ENCODE measurements at places on chromosomes 4 and X.

- no peak for DNase-seq
Measured at GRCh38 chr4:168724243-168724642, 227.4 kb downstream of the PALLD start.

DNA sequence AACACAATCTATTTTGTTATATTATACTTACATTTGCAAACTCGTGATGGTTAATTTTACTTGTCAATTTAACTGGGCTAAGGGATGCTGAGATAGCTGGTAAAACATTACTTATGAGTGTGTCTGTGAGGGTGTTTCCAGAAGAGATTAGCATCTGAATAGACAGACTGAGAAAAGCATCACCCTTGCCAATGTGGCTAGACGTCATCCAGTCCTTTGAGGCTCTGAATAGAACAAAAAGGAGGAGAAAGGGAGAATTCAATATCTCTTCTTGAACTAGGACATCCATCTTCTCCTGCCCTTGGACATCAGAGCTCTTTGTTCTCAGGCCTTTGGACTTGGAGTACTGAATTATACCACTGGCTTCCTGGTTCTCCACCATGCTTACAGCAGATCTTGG is 154.6 kb downstream of the EPHA5 start:
- no peak for DNase-seq

DNA sequence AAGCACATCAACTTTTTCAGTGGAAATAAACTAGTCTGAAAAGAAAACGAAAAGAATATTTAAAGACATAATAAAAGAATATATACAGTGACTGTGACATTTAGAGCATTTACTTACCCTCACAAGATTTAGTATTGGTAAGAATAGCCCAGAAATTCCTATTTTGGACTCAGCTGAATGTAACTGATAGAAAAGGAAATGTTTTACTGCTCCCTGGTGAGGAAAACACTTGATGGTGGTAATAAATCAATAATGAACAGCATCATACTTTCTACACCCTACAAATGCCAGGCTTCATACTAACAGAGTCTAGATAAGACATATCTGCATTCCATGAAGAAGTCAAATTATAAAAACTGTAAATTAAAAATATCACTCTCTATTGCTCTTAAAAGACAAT is 753.5 kb upstream of the PCDH10 start:
- no peak for DNase-seq

DNA sequence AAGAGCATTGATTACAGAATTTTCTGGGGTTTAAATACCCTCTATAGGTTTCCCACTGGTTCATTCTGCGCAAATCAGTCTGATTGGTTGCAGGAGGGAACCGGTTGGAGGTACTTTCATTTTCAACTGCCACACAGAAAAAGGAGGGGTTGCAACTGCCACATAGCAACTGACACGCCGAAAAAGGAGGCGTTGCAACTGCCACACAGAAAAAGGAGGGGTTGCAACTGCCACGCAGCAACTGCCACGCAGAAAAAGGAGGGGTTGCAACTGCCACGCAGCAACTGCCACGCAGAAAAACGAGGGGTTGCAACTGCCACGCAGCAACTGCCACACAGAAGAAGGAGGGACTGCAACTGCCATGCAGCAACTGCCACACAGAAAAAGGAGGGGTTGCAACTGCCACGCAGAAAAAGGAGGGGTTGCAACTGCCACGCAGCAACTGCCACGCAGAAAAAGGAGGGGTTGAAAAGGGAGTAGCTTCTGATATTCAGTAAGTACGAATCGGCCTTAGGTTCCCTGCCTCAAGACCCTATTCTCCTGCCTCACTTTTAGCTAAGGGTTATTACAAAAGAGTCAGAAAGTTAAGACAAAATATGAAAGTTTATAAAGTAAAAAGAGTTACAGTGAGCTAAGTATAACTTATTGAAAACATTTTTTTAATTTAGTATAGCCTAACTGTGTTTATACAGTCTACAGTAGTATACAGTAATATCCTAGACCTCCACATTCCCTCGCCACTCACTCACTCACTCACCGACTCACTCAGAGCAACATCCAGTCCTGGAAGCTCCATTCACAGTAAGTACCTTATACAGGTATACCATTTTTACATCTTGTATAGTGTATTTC is 431.8 kb downstream of the KCTD8 start:
- no peak for DNase-seq

- DNase-seq = no peak
Measured at GRCh38 chr4:617644-618641, 7.4 kb upstream of the PDE6B start.

DNA sequence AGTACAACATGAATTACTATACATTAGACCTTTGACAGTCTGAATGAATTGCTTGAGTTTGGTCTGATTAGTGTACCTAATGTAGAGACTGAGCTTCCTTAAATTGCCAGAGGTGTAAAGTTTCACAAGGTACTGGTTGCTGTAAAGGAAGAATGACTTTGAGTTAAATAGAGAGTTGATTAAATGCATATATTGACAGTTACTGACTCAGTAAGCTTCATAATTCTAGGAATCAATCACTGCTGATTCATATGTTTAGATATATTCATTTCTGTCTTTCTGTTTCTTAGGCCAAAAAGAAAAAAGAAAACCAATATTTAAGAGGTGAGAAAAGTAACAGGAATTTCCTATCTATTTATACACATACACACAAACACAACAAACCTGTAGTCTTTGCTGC is 16.2 kb upstream of the ART3 start:
- DNase-seq = no peak

DNA sequence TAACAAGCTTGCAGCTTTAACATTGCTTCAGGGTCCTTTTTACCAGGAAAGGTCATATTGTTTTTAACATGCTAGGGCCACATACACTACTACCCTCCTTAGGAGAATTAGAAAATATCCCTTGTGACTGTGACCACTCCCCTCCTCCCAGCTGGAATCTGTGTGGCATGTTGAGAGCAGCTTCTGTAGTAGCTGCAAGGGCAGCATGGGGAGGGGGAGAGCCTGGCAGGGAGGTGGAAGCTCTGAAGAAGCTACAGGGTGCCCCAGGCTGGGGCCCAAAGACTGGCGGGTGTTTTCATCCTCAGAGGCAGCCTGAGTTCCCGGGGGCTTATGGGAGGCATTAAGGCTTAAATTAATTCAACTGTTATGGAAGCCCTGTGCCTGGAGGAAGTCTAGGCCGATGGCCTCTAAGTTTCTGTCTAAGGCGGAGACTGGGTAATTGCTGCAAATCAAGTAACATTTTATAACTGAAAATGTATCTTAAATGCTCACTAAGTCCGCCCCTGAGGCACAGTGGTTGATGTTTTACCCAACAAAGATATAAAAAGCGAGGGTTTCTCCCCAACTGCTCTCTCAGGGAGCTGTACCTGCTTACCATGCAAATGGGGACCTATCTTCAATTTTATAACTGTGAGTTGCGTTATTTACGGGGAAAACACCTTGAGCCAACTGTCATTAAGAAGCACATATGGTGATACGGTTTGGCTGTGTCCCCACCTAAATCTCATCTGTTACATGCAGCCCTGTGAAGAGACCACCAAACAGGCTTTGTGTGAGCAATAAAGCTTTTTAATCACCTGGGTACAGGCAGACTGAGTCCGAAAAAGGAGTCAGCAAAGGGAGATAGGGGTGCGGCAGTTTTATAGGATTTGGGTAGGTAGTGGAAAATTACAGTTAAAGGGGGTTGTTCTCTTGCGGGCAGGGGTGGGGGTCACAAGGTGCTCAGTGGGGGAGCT is 37.4 kb upstream of the STS start:
- no peak for DNase-seq

DNA sequence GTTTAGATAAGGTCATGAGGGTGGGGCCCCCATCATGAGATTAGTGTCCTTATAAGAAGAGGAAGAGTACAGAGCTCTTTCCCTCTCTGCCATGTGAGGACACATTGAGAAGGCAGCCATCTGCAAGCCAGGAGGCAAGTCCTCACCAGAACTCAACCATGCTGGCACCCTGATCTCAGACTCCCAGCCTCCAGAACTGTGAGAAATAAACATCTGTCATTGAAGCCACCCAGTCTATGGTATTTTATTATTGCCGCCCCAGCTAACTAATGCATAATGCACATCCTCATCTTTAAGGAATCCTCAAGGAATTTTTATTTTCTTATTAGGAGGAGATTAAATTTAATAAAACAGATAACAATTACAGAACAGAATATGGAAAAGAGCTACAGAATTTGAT is 16.7 kb upstream of the EXOSC9 start:
- no peak for DNase-seq

GRCh38 chr4:176817204-176817603 is 24.5 kb upstream of the VEGFC start:
- DNase-seq = no peak

- DNase-seq = no peak
Measured at GRCh38 chr4:47031011-47031678, at the start of gene GABRB1. GABRB1 (plus strand) TSS chr4:47031567.

DNA sequence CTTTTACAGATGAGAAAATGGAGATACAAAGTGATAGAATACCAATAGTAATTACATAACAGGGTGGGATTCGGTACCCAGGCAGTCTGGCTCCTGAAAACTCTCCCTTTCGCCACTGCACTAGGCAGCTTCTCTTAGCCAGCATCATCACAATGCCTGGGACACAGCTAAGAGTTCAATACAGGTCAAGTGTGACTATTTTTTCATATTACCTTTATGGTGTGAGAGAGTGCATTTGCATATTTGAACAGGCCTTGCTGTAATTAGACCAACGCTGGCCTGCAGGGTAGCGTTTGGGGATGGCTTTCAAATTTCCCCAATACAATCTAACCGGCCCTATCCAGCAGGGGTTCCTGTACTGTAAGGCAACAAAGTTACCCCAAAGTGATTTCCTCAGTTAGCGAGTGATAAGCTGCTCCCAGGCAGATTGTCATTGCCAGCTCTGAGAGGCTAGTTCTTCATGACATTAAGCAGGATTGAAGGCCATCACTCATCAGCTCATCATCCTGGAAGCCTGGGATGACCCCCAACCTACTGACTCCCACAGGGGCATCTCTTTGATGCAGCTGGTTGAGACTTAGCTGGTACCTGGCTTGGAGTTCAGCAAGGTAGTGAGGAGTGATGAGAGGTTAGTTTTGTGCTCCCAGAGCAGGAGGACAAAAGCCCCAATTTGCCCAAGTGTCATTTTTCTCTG is 836.8 kb upstream of the LCORL start:
- no peak for DNase-seq

DNA sequence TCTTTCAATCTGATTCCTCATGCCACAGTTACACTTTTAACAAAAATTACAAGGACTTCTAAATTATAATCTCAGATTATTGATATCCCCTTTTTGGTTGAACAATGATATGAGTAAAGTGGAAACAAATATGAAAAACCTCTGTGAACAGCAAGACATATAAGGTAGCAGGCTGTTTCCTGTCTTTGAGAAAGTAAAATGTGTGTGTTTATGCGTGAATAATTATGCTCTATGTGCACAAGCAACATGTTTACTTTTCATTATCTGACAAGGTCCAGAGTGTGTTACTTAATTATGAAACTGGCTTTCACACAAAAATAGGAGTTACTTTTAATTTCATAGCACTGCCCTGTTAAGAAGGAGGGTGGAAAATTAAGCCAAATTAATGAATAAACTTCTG is 43.1 kb downstream of the DDIT4L start:
- DNase-seq = no peak

GRCh38 chr4:142314247-142314646 is 531.9 kb downstream of the INPP4B start:
- DNase-seq = no peak

DNA sequence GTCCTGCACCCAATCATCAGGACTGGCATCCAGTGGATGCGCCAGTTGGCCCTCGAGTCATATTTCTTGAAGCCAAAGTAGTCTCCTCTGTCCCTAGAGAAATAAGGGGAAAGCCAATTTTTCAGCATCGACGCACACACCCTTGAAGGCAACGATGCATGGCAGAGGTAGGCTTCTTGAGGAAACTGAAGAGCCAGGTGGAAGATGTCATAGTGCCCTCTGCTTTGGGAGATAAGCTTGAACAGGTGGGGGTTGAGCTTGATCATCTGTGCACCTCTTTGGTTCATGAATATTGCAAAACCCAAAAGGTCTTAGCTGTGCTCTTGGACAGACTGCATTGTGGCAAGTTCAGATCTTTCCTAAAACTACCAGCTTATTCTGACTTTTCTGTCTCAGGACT is 34.6 kb upstream of the WDR1 start:
- no peak for DNase-seq

- no peak for DNase-seq
Measured at GRCh38 chrX:38859602-38860001, 58.3 kb downstream of the MID1IP1 start.

DNA sequence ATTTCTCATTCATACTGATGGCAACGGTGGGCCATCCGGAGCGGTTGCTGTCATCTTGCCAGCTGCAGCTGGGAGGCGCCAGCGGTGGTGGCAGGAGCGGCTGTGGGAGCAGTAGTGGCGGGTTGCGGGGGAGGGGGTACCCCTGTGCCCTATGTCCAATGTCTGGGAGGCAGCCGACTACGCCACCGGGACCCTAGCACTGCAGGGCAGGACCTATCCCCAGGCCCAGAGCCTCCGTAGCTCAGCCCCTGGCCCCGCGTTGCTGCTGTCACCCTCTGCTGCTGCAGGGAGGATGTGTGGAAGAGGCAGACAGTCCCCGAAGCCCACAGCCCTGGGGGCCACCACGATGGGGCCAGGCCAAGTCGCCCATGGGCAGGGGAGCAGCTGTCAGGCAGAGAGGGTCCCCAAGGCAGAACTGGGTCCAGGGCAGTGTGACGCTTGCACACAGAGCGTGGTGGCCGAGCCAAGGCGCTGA is 10.0 kb upstream of the SPP1 start:
- DNase-seq = no peak

DNA sequence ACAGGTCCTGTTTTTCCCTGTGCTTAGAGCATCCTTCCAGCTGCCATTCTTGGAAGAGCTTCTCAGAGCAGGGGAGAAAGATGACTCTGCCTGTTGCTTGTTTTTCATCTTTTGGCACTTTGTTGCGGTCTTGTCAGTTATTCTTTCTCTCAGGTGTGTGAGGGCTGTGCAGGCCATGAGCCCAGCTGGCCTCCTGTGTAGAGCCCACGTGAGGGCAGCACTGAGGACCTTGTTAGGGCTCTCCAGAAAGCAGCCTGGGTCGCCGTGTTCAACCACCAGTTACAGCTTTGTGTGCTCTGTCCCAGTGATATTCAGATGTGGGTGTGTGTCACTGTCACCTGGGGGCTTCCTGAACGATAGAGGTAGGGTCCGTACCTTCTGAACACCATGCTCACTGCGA is 52.8 kb downstream of the NOP14 start:
- DNase-seq = no peak

- DNase-seq = no peak
Measured at GRCh38 chr4:56857601-56858309, 36.3 kb upstream of the SPINK2 start.

- DNase-seq = no peak
Measured at GRCh38 chr4:26397086-26397485, 76.3 kb downstream of the RBPJ start.

Data from stimulated activated CD4-positive, alpha-beta T cell treated with anti-CD3 and anti-CD28 coated beads, Interleukin-2, amount 100 ng/mL, for 4 hours (primary cell).